ENCODE measurements at places on chromosomes 3 and 15. TPM values are rescaled to one million over a fixed set of nuclear protein-coding genes. Genes with fewer than 3 reads are reported as not detected.
A peak's percentile ranks its signal among the peaks of the same experiment; 100 is the strongest.

AEN gene
- 5.5 TPM for total RNA-seq

CYP19A1 gene
- 0.60 TPM for total RNA-seq

SCN11A gene
- total RNA-seq: 0.13 TPM

STRC gene
- total RNA-seq: 0.22 TPM

UACA gene
- 52.7 TPM for total RNA-seq

FMN1 gene
- total RNA-seq: 3.9 TPM

LRRFIP2 gene
- 109 TPM for total RNA-seq

GRCh38 chr15:88741671-88742070 lies 61.6 kb upstream of the ACAN start:
- no peak overlapping the region for H3K27ac ChIP-seq
- H3K27me3 ChIP-seq: peaks cover 3% of the 10 kb centered on the region
- H3K4me3 ChIP-seq: no peak overlapping the region

- H3K4me1 ChIP-seq: peaks cover 29% of the 10 kb centered on the region
- peak; percentile 69 for DNase-seq
- no peak overlapping the region for H3K4me3 ChIP-seq
- H3K27me3 ChIP-seq: no peaks in the 10 kb centered on the region
- peak overlapping the region; percentile 72 for H3K27ac ChIP-seq
Measured at GRCh38 chr3:58419780-58420507, 13.7 kb downstream of the PDHB start.

DNA sequence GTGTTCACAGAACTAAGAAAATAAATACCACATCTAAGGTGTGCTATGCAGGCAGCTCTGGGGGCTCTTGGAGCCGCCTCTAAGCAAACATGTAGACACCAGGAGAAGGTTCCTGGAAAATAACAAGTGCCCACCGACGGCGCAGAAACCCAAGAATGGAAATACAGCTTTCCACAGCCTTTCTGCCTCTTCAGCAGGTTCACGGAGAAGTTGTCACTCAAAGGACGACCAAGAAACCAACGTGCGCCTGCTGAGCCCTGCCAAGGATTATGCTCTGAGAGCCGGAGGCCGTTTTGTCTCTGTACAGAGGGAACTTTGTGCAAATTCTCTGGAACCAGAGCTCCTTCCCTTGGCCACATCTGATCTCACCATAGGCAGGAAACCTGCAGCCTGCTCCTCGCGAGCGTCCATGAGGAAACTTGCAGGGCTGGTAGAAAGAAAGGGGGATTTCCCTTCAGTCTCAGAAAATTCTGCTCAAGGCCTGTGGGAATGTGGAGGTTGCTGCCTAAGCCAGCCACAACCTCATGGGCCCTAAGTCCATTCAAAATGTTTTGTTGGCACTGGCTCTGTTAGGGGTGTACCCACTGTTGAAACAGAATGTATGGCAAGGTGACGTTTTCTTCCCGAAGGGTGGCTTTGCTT lies 40.6 kb upstream of the ETV5 start:
- peaks cover 9% of the 10 kb centered on the region for H3K36me3 ChIP-seq
- no peaks in the 10 kb centered on the region for H3K4me1 ChIP-seq
- H3K27ac ChIP-seq: no peak overlapping the region
- H3K4me3 ChIP-seq: no peak overlapping the region
- no peak for DNase-seq

GRCh38 chr3:143726727-143727126 lies 121.5 kb downstream of the SLC9A9 start:
- H3K4me1 ChIP-seq: no peaks in the 10 kb centered on the region
- no peak overlapping the region for H3K4me3 ChIP-seq
- H3K36me3 ChIP-seq: no peaks in the 10 kb centered on the region
- no peak for DNase-seq
- H3K27me3 ChIP-seq: no peaks in the 10 kb centered on the region

DNA sequence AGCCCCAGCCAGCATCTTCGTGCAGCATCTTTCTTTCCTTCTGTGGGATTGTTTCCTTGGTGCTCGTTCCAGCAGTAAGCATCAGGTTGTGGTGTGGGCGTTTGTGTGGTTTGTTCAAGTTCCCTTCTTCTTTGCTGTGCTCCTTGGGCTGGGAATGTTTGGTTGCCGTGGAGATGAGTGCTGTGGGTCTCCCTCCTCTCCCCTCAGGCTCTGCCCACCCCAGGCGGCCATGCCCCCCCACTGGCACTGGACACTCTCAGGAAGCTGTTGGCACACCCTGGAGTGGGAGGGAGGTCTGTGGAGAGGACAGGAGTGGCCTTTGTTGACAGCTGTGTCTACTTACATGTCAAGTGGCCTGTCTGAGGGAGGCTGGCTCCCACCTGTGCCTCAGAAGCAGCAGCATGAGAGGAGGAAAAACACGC lies 46.5 kb upstream of the SACM1L start:
- no peak overlapping the region for H3K27ac ChIP-seq
- H3K36me3 ChIP-seq: peaks cover 7% of the 10 kb centered on the region
- DNase-seq: peak; percentile 25
- H3K4me3 ChIP-seq: no peak overlapping the region
- no peaks in the 10 kb centered on the region for H3K4me1 ChIP-seq

DNA sequence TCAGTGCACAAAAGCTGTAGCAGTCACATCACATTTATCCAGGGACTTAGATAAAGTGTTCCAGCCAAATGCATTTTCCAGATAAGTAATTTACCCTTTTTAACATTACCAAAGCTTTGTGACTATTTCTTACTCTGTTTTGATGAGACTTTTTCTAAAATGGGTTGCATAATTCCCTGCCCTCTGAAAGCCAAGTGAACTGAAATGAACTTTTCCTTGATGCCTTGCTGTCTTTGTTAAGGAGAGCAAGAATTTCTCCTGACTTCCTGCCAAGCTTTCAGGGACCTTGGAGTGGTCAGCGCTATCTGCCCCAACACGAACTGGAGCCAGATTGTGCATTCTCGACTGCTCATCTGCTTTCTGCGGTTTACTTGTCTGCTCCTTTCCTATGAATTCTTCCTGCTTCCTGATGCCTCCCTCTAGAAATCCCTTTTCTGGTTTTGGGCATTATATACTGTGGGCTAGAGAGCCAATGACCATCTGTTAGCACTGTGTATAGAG lies 34.8 kb downstream of the EIF4E3 start:
- H3K27ac ChIP-seq: no peak overlapping the region
- H3K4me1 ChIP-seq: peaks cover 8% of the 10 kb centered on the region
- no peaks in the 10 kb centered on the region for H3K36me3 ChIP-seq
- H3K27me3 ChIP-seq: no peaks in the 10 kb centered on the region
- no peak for DNase-seq

GRCh38 chr3:17235310-17235709 lies 350.6 kb downstream of the PLCL2 start:
- H3K4me3 ChIP-seq: no peak overlapping the region
- no peak for DNase-seq

GRCh38 chr3:38610436-38610835 lies 39.1 kb downstream of the SCN5A start:
- peaks cover 15% of the 10 kb centered on the region for H3K4me1 ChIP-seq
- no peak overlapping the region for H3K4me3 ChIP-seq
- no peak overlapping the region for H3K27ac ChIP-seq
- DNase-seq: no peak
- peaks cover 44% of the 10 kb centered on the region for H3K36me3 ChIP-seq
- H3K27me3 ChIP-seq: no peaks in the 10 kb centered on the region

- H3K4me3 ChIP-seq: no peak overlapping the region
- H3K4me1 ChIP-seq: no peaks in the 10 kb centered on the region
- no peak for DNase-seq
- H3K27ac ChIP-seq: no peak overlapping the region
- peaks cover 4% of the 10 kb centered on the region for H3K27me3 ChIP-seq
Measured at GRCh38 chr3:55770077-55770476, 283.0 kb upstream of the WNT5A start.

GRCh38 chr3:150444371-150444770 lies 36.3 kb downstream of the TSC22D2 start:
- H3K27me3 ChIP-seq: no peaks in the 10 kb centered on the region
- no peak overlapping the region for H3K4me3 ChIP-seq
- H3K27ac ChIP-seq: no peak overlapping the region
- peaks cover 41% of the 10 kb centered on the region for H3K4me1 ChIP-seq

GRCh38 chr3:10817506-10817905 lies 1.5 kb downstream of the SLC6A11 start:
- H3K27ac ChIP-seq: no peak overlapping the region
- no peaks in the 10 kb centered on the region for H3K4me1 ChIP-seq
- no peaks in the 10 kb centered on the region for H3K36me3 ChIP-seq
- H3K4me3 ChIP-seq: no peak overlapping the region

DNA sequence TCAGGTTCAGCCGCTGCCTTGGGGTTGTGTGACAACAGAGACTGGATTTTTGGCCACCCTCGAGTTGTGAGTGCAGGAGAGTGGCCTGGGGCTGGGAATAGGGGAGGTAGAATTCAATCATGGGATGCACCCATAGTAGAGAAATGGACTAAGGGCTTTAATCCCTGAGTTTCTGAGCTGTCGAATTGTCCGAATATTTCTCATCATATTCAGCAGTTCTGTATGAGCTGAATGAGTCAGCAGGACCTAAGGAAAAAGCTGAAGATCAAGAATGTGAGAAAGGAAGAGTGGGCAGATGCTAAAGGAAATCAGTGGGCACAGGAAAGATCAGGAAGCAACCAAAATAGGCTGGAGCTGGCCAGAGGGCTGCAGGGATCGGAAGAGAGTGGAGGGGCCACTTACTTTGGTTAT lies 44.4 kb upstream of the SACM1L start:
- no peak overlapping the region for H3K27ac ChIP-seq
- H3K27me3 ChIP-seq: no peaks in the 10 kb centered on the region
- no peaks in the 10 kb centered on the region for H3K36me3 ChIP-seq
- no peak for DNase-seq
- no peaks in the 10 kb centered on the region for H3K4me1 ChIP-seq

GRCh38 chr3:23668430-23668904 lies 137.3 kb upstream of the UBE2E1 start:
- H3K27me3 ChIP-seq: no peaks in the 10 kb centered on the region
- no peak overlapping the region for H3K27ac ChIP-seq
- DNase-seq: no peak
- no peaks in the 10 kb centered on the region for H3K36me3 ChIP-seq
- H3K4me1 ChIP-seq: no peaks in the 10 kb centered on the region

DNA sequence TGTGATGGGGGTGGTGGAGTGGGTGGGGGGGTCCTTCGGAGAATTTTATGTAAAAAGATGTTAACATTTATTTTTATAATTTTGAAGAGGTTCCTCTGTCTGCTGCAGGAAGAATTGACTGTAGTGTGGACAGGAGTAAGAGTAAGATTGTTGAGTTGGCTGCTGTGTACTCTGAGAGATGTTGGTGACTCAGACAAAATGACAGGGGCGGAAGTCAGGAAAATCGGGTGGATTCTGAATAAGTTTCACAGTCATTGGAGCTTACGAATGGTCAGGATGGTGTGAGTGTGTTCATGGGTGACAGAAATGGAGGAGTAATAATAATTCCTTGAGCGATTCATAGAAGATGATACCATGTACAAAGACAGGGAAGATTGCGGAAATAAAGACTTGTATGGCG lies 420.0 kb downstream of the ROBO2 start:
- H3K27ac ChIP-seq: no peak overlapping the region
- H3K27me3 ChIP-seq: no peaks in the 10 kb centered on the region
- DNase-seq: no peak

DNA sequence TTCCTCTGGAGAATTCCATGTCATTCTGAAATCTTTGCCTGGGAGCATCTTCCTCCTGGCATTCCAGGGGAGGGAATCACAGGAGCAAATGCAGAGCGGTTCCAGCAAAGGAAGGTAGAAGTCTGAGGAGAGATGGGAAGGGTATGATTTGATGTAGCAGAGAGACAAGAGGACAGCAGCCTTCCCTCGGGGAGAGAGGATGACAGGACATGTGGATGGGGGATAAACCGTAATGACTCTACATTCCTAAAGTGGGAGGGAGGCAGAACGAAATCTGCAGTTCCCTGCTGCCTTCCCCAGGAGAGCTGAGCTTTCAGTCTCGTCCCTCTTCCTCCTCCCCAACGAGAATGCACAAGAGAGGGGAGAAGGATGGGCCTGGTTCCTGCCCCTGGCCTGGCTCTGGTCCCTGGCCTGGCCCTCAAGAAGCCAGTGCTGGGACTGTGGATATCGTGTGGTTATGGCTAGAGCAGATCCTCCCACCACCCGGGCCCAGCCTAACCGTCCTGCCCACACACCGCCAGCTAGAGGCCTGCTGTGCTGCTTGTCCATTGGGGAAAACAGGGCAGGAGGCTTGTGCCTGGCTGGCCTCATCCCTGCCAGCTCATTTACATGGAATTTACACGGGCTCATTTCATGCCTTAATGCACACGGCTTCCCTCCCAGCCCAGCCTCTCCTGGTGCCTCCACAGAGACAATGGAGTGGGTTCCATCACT lies 26.6 kb downstream of the SEMA7A start:
- DNase-seq: no peak
- H3K27me3 ChIP-seq: no peaks in the 10 kb centered on the region
- H3K4me3 ChIP-seq: no peak overlapping the region
- H3K4me1 ChIP-seq: peaks cover 13% of the 10 kb centered on the region

- peak overlapping the region; percentile 85 for H3K4me3 ChIP-seq
- H3K36me3 ChIP-seq: no peaks in the 10 kb centered on the region
- no peak for DNase-seq
- peaks cover 65% of the 10 kb centered on the region for H3K4me1 ChIP-seq
Measured at GRCh38 chr15:41969851-41970431, 2.4 kb downstream of the EHD4 start.

GRCh38 chr3:49238274-49239127 lies 38.5 kb downstream of the C3orf62 start:
- H3K4me1 ChIP-seq: no peaks in the 10 kb centered on the region
- H3K27me3 ChIP-seq: no peaks in the 10 kb centered on the region
- H3K4me3 ChIP-seq: no peak overlapping the region
- peak overlapping the region; percentile 73 for H3K27ac ChIP-seq
- DNase-seq: peak; percentile 29

DNA sequence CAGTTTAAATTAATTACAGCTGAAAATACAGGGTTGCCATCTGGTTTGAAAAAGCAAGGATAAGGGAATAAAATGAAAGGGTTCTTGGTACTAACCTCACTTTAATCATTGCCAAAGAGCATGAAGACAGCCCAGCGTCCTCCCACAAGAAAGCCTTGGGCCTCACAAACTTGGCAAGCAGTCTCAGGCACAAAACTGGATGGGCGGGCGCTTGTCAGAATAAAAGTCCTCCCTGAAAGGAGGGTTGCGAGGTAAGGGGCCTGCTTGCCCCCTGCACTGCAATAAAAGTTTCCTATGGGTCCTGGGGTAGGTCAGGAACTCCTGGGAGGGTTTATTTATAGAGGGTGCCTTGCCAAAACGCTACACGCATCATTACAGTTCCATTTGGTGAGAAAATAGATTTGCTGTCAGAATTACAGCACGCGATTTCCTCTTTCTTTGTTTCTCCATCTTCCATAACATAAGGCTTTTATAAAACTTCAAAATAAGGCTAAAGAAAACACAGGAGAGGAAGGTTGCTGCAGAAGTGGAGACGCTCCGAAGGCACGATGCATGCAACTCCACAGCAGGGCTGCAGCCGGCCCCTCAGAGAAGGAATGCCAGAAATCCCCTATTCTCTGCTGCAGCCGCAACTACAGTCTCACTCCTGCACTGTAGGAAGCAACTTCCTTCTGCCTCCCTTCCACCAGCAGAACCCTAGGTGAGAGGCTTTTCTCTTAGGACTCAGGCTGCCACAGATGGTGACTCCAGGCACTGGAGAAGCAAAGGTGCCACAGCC lies 61.3 kb downstream of the VGLL4 start:
- no peak for DNase-seq
- peaks cover 80% of the 10 kb centered on the region for H3K4me1 ChIP-seq

Measured in heart left ventricle (tissue), 16 donors.